ENCODE measurements at places on chromosomes 6 and 20. TPM values are rescaled to one million over a fixed set of nuclear protein-coding genes. Genes with fewer than 3 reads are reported as not detected.

GRCh38 chr20:19993958-19994669 is 23.0 kb upstream of the NAA20 start:
- H3K27me3 ChIP-seq, result no peaks in the 10 kb centered on the region
- no peaks in the 10 kb centered on the region for H3K36me3 ChIP-seq
- H3K4me1 ChIP-seq, result no peaks in the 10 kb centered on the region
- no peak overlapping the region for H3K4me3 ChIP-seq
- DNase-seq, result no peak

DNA sequence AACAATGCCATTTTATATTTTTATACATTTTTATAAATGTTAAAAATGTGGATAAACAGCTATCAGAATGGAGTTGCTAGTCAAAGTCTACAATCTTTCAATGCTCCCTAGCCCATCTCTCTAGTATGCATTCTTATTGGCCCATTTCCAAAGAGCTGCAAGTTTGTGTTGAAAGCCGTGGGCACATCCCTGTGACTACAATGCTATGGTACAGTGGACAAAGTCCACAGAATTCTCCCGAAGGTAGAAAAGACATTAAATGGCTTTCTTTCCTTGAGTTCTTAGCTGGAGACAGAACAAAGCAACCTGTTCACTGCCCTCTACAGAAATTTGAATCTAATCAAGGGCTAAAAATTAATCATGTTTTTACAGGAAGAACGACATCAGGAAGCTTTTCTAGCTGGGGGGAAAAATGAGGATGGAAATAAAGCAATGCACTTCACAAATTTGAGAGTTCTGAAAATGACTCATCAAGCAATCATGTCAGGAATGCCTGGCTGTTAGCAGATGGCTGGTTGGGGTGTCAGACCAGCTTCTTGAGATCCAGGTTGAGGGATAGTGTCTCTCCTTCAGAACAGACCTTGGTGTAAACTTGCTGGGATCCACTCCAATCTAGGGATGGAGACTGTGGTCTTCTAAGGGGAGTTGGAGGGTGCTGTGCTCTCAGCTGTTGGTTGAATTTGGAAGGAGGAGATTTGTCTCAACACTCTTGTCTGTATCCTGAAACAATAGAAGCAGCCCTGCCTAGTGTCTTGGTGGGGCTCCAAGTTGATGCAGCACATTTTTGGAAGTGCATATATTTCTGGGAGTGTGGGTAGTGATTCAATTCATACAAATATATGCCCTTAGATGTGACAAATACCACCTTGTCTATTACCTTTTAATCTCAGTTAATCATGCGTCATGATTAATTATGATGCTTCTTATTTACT is 143.4 kb upstream of the PHACTR1 start:
- no peak overlapping the region for H3K27ac ChIP-seq
- DNase-seq, result no peak
- no peaks in the 10 kb centered on the region for H3K27me3 ChIP-seq
- no peaks in the 10 kb centered on the region for H3K36me3 ChIP-seq

GRCh38 chr6:51542475-51542874 is 544.9 kb downstream of the PKHD1 start:
- H3K27ac ChIP-seq, result no peak overlapping the region
- no peak overlapping the region for H3K4me3 ChIP-seq
- no peaks in the 10 kb centered on the region for H3K36me3 ChIP-seq

DNA sequence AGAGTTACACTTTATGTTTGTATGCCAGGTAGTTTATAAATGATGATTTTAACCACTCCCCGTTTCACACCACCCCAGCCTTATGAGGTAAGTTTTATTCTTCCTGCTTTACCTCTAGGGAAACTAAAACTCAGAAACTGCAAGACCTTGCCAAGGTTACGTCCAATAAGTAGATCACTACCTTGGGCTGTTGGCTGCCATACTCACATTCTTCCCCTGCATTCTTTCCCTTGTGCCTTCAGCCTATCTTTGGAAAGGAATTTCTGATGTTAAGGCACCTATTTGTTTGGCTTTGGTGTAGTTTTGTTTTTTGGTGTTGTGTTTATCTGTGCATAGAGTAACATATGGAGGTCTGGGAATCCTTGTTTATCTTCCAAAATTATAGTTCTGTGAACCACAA is 122.1 kb downstream of the UST start:
- no peaks in the 10 kb centered on the region for H3K27me3 ChIP-seq
- H3K4me3 ChIP-seq, result no peak overlapping the region
- H3K4me1 ChIP-seq, result peaks cover 29% of the 10 kb centered on the region
- no peak for DNase-seq

GRCh38 chr20:61297491-61297890 is 45.4 kb downstream of the CDH4 start:
- no peak overlapping the region for H3K4me3 ChIP-seq
- no peak for DNase-seq
- H3K27ac ChIP-seq, result no peak overlapping the region
- H3K4me1 ChIP-seq, result no peaks in the 10 kb centered on the region
- H3K27me3 ChIP-seq, result no peaks in the 10 kb centered on the region
- H3K36me3 ChIP-seq, result no peaks in the 10 kb centered on the region

GRCh38 chr6:118890997-118891790 is 2.8 kb upstream of the ASF1A start:
- H3K36me3 ChIP-seq, result no peaks in the 10 kb centered on the region
- H3K27ac ChIP-seq, result peak overlapping the region; percentile 88
- peak; percentile 43 for DNase-seq
- H3K4me1 ChIP-seq, result peaks cover 9% of the 10 kb centered on the region

- no peak for DNase-seq
- no peaks in the 10 kb centered on the region for H3K4me1 ChIP-seq
- no peaks in the 10 kb centered on the region for H3K27me3 ChIP-seq
Measured at GRCh38 chr6:35161266-35161665, 20.1 kb upstream of the TCP11 start.

DNA sequence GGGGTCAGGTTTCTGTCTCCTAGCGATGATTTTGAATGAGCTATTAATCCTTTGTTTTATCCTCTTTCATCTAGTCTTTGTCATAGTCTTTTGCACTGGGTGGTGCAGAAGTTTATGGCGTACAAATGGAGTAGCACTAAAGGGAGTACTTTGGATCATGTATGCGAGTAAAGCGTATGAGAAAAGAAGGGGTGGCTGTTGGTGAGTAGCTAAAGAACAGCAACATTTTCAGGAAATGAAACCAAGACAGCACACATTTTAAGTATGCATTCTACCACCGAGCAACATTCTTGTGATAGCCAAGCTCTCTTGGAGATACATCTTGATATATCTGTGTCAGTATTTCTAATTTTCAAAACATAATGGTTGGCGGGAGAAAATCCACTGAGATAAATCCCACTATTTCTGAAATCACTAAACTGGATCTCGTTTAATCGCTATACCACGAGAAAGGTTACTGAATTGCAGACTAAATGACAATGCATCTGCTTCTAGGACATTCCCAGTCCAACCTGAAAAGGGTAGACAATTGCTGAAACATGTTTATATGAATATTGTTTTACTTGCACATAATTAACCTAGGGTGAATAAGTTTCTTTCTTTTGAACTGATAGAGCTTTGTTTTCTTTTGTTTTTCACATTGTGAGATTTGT is 196.1 kb downstream of the TRIM27 start:
- H3K27ac ChIP-seq, result no peak overlapping the region
- DNase-seq, result no peak
- H3K4me3 ChIP-seq, result no peak overlapping the region
- peaks cover 3% of the 10 kb centered on the region for H3K4me1 ChIP-seq

GRCh38 chr20:58871533-58872102 is 19.1 kb downstream of the GNAS start:
- H3K36me3 ChIP-seq, result no peaks in the 10 kb centered on the region
- H3K27ac ChIP-seq, result no peak overlapping the region
- H3K4me1 ChIP-seq, result no peaks in the 10 kb centered on the region
- no peak overlapping the region for H3K4me3 ChIP-seq
- DNase-seq, result no peak
- no peaks in the 10 kb centered on the region for H3K27me3 ChIP-seq

- no peak for DNase-seq
- peaks cover 16% of the 10 kb centered on the region for H3K27me3 ChIP-seq
- no peaks in the 10 kb centered on the region for H3K4me1 ChIP-seq
- no peak overlapping the region for H3K4me3 ChIP-seq
- no peaks in the 10 kb centered on the region for H3K36me3 ChIP-seq
Measured at GRCh38 chr6:1630771-1631217, 21.1 kb downstream of the FOXC1 start.

DNA sequence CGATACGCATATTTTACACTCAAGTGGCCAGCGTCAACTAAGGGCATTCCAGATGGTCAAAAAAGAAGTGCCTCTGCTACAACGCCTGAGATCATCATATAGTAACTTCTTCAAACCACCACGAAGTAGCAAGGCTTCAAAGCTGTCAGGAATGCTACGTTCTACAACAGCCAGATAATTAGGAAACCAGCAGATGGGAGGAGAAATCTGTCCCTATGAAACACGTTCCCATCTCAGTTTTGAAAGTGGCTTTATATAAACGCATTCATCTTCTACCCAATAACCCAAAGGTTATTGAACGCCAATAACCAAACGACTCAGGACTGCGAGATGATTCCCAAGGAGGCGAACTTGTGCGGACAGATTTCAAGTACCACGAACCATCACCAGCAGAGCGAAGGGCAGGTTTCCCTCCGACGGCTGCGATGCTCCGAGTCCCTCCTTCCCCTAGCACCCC is 1.2 kb downstream of the ABHD12 start:
- H3K36me3 ChIP-seq, result no peaks in the 10 kb centered on the region
- H3K27me3 ChIP-seq, result no peaks in the 10 kb centered on the region
- peak overlapping the region; percentile 54 for H3K4me3 ChIP-seq
- H3K4me1 ChIP-seq, result peaks cover 6% of the 10 kb centered on the region
- no peak overlapping the region for H3K27ac ChIP-seq

- H3K4me3 ChIP-seq, result no peak overlapping the region
- no peaks in the 10 kb centered on the region for H3K4me1 ChIP-seq
- DNase-seq, result no peak
- H3K36me3 ChIP-seq, result no peaks in the 10 kb centered on the region
- H3K27me3 ChIP-seq, result no peaks in the 10 kb centered on the region
Measured at GRCh38 chr6:86943819-86944407, 6.6 kb downstream of the HTR1E start.

DNA sequence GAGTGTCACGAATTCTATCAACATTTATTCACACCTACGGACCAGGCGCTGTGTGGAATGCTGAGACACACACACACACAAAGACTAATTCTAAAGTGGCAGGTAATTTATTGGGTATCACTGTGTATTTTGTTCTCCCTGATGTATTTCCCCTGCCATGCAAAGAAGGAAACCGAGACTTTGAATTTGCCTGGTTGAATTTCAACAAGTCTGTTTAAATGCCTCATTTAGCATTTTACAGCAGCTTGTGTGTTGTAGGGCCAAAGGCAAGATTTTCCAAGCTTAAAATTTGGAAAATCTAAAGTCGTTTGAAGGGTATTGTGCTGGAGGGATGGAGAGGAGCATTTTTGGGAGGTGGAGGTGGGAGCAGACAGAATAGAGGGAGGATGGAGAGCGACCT is 274.4 kb upstream of the ZFP64 start:
- H3K27me3 ChIP-seq, result no peaks in the 10 kb centered on the region
- no peaks in the 10 kb centered on the region for H3K4me1 ChIP-seq
- no peak overlapping the region for H3K27ac ChIP-seq
- no peaks in the 10 kb centered on the region for H3K36me3 ChIP-seq

DNA sequence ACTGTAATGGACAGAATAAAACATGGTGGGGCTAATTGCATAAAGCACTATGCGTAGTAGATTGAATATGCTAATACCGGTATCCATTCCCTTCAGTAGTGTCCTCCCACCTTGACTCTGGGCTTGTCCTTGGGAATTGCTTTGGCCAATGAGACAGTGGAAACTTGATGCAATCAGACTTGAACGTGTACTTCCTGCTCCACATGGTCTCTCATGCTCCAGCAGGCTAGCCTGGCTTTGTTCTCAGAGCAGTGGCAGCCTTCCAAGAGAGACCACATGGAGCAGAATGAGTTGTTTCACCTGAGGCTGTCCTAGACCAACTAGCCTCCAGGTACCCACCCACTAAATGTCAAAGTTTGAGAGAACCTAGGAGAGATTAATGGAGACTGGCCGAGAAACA is 37.0 kb upstream of the BTBD3 start:
- H3K27me3 ChIP-seq, result no peaks in the 10 kb centered on the region
- no peaks in the 10 kb centered on the region for H3K4me1 ChIP-seq
- H3K36me3 ChIP-seq, result no peaks in the 10 kb centered on the region
- no peak overlapping the region for H3K27ac ChIP-seq
- H3K4me3 ChIP-seq, result no peak overlapping the region
- DNase-seq, result no peak

- no peak overlapping the region for H3K27ac ChIP-seq
- no peaks in the 10 kb centered on the region for H3K36me3 ChIP-seq
- no peaks in the 10 kb centered on the region for H3K4me1 ChIP-seq
- no peak for DNase-seq
- no peaks in the 10 kb centered on the region for H3K27me3 ChIP-seq
Measured at GRCh38 chr6:56259234-56260077, 12.1 kb upstream of the COL21A1 start.

GRCh38 chr6:66605971-66606370 is 898.9 kb upstream of the EYS start:
- H3K36me3 ChIP-seq, result no peaks in the 10 kb centered on the region
- no peaks in the 10 kb centered on the region for H3K4me1 ChIP-seq
- H3K27ac ChIP-seq, result no peak overlapping the region
- no peak for DNase-seq

DNA sequence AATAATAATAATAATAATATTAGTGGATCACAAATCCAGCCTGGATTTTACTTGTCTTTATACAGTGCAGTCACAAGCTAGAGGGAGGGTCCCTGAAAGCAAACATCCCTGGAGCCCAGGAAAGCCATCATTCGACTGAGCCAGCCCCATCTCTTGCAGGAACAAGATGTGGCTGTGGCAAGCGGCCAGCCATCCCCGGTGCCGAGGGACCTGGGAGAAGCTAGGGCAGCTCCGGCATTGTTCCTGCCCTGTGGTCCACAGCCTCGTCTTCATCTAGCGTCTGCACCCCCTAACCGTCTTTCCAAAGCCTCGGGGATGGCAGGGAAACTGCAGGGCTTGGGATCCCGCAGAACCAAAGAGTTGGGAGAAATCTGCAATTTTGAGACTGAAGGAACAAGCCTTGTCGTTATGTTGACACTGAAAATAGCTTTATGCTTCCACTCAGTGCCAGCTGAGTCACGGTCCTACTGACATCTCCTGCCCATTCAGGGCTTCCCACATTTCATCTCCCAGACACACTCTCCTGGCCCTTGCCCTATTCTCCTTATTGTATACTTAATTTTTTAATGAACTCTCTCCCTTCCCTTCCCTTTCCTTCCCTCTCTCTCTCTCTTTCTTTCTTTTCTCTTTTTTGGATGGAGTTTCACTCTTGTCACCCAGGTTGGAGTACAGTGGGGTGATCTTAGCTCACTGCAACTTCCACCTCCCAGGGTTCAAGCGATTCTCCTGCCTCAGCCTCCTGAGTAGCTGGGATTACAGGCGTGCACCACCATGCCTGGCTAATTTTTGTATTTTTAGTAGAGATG is 62.5 kb upstream of the ZNFX1 start:
- H3K27ac ChIP-seq, result no peak overlapping the region
- H3K27me3 ChIP-seq, result no peaks in the 10 kb centered on the region
- no peaks in the 10 kb centered on the region for H3K4me1 ChIP-seq
- no peak overlapping the region for H3K4me3 ChIP-seq
- H3K36me3 ChIP-seq, result no peaks in the 10 kb centered on the region
- no peak for DNase-seq

- peaks cover 5% of the 10 kb centered on the region for H3K4me1 ChIP-seq
- DNase-seq, result no peak
- H3K27me3 ChIP-seq, result no peaks in the 10 kb centered on the region
- H3K27ac ChIP-seq, result no peak overlapping the region
- H3K4me3 ChIP-seq, result no peak overlapping the region
Measured at GRCh38 chr6:134031696-134032255, 20.6 kb downstream of the SLC2A12 start.

The CHRNA4 gene
- not detected for total RNA-seq

The OR2H2 gene
- total RNA-seq, result not detected

The PROKR2 gene
- total RNA-seq, result not detected

The EHMT2 gene
- total RNA-seq, result 55.8 TPM

Data from natural killer cell (primary cell).